ENCODE measurements at places on chromosomes 5 and 9.
A peak's percentile ranks its signal among the peaks of the same experiment; 100 is the strongest.

DNA sequence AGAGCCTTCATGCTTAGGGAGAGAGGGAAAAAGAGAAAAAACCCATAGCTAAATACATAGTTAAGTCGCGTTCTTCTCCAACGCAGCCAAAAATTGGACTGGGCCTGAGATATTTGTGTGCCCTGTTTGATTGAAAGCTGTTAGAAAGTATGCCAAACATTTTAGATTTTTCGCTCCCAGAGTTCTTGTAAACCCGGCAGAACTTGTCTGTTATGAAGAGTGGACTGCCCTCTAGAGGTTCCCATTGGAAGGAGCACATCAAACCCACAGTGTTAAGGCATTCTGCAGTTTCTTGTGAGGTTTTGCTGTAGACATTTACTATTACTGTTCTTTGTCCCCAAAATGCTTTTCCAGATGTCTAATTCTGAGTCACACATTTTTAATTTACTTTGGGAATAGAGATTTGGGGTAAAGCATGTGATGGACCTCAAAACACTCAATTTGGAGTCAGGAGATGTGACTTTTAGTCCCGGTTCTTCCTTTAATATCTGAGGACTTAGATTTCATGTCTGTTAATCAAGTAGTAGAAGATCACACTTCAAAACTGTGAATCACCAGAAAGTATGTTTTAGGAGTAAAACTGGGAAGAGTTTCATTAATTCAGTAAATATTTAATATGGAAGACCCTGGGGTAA lies 96.6 kb downstream of the PCSK1 start:
- peak; percentile 89 for DNase-seq

GRCh38 chr9:14146201-14146874 lies 167.6 kb downstream of the NFIB start:
- peak; percentile 41 for DNase-seq

DNA sequence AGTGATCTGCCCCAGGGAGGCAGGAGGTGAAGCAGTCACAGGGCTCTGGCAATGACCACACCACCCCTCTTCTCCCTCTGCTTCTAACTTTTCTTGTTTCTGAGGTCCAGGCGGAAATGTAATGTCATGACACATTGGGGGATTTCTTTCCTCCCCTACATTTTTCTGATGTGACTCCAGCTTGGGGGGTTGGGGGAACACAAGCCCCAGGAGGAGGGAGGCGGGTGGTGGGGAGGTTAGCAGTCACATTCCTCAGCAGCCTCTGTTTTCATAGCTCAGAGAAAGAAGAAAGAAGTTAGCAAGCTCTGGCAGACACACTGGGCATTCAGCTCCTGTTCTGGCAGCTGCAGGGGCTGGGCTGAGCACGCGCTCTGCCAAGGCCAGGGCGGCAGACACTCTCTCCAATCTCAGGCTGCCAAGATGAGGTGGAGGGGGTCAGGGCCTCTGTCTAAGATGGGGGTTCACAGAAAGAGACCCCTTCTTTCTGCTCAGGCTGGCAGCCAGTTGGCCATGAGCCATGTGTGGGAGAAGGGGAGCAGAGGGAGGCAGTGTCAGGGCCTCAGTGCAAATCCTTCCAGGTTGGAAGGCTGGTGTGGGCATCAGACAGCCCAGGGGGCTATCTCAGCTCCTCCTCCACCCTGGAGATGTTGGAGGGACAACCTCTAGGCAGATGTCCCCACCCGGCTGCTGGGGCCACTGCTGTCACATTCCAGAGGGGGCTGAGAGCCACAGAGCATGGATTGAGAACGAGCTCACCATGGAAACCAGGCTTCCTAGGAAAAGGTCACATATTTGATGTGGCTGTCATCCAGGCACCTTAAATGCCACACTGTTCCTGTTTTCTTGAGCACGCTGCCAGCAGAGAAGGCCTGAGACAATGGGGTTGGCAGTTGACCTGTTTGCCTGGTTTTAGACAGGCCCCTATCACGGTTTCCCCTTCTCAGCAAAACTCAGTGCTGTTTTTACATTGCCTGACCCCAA lies 20.1 kb upstream of the PFDN1 start:
- peak; percentile 91 for DNase-seq

DNA sequence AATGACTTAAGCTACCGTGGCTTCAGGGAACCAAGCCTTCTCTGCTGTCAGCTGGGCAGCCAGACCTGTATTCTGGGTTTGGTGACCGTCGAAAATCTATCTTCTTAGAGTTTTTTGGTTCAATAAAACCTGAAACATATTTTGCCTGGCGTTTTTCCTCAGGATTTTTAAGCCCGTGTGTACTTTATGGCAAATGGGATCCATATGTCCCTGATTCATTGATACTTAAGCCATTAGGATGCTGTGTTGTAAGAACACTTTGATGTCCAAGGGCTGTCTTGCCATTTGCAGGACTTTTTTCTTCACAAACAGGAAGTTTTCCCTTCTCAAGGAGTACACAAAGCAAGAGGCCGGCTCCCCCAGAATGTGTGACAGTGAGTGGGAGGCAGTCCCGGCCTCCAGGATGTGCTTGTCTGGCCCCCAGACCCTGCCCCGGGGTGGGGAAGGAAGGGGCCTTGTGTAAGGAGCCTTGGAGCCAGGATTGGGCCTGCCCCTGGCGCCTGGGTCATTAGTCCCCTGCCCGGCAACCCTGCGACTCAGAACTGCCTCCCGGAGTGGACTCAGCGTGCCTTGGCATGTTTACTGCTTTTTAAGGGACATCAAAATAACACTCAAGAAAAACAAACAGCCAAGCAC lies 83.4 kb upstream of the SMIM23 start:
- no peak for DNase-seq

- DNase-seq, result no peak
Measured at GRCh38 chr9:99008203-99008602, 64.5 kb downstream of the COL15A1 start.

GRCh38 chr9:2154731-2155130 lies 139.6 kb downstream of the SMARCA2 start:
- no peak for DNase-seq

GRCh38 chr9:104286799-104287198 lies 192.7 kb downstream of the SMC2 start:
- DNase-seq, result no peak

- no peak for DNase-seq
Measured at GRCh38 chr5:178688551-178688950, 41.9 kb downstream of the ZNF354A start.

GRCh38 chr9:93096131-93096802 lies at the start of gene CARD19:
Gene CARD19, plus strand, starts transcription at chr9:93096217. Its CDS starts 129 bp downstream, at chr9:93096346.
- no peak for DNase-seq

DNA sequence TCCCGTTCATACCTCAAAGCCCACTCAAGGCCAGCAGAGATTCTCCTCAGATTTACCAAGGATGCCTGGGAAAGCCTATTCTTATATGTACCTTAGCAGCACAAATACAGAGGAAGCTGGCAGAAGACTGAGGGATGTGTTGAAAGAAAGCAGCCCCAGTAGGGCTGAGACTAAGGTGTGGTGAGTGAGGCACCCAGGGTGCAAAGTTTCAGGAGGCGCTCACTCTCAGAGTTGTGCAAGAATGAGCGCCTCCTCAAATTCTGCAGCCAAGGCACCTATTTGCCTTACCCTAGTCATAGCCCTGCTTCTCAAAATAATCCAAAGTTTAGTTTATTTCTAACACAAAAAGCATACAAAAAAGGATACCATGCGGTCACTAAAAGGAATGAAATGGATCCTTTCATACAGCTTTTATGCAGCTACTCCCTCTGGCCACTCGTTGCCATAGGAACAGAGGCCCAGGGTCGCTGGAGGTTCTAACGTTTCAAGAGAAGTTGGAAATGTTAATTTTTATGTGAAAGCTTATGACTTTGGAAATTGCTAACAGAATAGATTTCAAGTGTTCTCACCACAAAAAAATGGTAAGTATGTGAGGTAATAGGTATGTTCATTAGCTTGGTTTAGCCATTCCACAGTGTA lies 79.7 kb upstream of the SMIM23 start:
- DNase-seq, result no peak

DNA sequence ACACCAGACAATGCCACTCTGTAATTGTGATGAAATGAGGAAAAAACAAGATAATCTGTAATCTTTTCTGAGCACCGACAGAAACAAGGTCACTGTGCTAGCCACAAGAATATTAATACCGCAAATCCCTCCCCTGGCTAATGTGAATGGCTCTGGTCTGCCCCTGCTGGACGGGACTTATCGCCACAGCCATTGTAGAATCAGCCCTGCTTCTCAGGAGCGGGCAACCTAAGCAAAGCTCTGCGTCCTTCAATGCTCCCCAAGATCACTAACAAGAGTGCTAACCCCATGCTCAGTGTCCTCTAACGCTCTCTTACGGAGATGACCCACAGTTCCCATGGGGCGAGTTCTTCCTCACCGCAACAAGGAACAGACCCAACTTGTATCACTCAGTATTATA lies 42.7 kb downstream of the OR2V1 start:
- DNase-seq, result no peak

DNA sequence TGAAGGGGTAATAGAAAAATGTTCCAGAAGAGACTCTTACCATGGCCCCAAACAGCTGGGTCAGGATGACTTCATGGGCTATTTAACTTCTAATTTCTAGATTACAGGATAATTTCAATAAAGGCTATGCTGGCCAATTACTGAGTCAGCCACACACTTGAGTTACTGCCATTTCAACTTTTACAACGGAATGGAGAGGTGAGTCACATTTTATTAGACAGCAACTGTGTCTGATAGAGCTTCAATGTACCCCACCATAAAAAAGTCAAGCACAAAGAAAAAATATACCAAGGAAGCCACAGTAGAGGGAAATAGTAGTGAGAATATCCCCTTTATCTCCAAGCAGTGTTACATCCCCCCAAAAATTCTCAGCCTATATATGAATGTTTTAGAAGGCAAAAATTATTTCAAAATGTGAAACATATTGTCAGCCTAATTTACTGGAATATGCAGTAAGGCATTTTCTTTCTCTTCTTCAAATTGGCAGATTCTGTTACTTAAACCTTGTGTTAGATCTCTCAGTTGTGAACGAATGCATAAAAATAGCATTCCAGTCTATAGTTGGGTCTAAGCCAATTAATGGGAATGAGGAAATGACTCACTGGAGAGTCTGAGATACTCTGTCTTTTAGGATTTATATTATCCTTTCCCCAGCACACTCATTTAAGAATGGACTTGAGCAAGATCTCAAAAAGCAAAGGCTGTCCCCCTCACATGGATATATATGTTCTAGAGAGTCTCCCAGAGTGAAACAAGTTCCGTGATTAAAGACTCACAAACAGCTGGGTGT lies 47.1 kb upstream of the RAI14 start:
- peak; percentile 86 for DNase-seq

GRCh38 chr5:140245341-140245740 lies 57.6 kb downstream of the PFDN1 start:
- DNase-seq, result no peak

Data from stromal cell of bone marrow (primary cell).